Stimulated activated naive B cell treated with anti-CD40 and anti-IgM and Interleukin-4, amounts not matched to agents 10 μg/mL and 1 μg/mL and 100 μg/mL, for 72 hours (primary cell): ENCODE measurements at places on chromosomes 11 and 22.

DNA sequence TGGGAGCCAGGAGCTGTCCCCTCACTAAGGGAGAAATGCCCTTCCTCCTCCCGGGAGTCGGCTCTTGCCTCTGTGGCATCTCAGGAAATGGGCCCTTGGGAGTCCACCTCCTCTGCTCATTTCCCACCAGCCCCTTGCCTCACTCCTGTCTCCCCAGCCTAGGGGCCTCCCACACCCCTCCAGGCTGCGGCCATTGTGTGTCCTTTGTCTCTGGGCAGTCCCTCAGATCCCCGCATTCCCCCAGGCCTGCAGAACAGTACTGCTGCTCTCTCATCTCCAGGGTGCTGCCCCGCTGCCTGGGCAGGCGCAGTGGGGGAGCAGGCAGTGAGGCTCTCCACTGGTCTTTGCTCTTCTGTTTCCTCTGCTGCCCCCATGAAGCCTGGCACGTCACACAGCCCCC is 25.0 kb downstream of the ADA2 start:
- peaks cover 6% of the 10 kb centered on the region for H3K36me3 ChIP-seq
- no peak overlapping the region for H3K27ac ChIP-seq
- H3K4me1 ChIP-seq = peaks cover 5% of the 10 kb centered on the region

DNA sequence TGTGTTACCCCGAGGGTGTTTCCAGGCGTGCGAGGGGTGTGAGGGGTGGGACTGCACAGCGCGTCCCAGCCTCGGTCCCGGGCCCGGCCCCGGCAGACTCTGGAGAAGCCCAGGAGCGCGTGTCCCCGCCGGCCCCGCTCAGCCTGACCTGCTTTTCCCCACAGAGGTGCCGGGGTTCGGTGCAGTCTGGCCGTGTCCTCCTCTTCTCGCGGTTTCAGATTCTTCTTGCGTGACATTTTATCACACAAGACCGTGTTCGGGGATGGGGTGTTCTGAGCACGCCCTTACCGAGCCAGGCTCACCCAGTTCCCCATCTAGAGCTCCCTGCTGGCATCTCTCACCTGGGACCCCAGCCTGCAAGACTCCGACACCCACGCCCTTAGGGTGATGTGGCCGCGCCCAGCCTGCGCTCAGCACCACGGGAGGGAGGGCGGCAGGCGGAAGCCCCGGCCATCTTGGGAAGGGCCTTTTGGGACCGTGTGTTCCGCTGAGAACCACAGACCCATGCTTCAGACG is 775.6 kb downstream of the BRD1 start:
- peak; percentile 45 for DNase-seq
- peak overlapping the region; percentile 93 for H3K4me3 ChIP-seq
- H3K36me3 ChIP-seq = peaks cover 4% of the 10 kb centered on the region
- no peaks in the 10 kb centered on the region for H3K4me1 ChIP-seq

GRCh38 chr11:115959081-115959486 is 454.9 kb upstream of the CADM1 start:
- no peaks in the 10 kb centered on the region for H3K36me3 ChIP-seq
- H3K4me3 ChIP-seq = no peak overlapping the region
- DNase-seq = no peak
- no peak overlapping the region for H3K27ac ChIP-seq
- no peaks in the 10 kb centered on the region for H3K4me1 ChIP-seq

DNA sequence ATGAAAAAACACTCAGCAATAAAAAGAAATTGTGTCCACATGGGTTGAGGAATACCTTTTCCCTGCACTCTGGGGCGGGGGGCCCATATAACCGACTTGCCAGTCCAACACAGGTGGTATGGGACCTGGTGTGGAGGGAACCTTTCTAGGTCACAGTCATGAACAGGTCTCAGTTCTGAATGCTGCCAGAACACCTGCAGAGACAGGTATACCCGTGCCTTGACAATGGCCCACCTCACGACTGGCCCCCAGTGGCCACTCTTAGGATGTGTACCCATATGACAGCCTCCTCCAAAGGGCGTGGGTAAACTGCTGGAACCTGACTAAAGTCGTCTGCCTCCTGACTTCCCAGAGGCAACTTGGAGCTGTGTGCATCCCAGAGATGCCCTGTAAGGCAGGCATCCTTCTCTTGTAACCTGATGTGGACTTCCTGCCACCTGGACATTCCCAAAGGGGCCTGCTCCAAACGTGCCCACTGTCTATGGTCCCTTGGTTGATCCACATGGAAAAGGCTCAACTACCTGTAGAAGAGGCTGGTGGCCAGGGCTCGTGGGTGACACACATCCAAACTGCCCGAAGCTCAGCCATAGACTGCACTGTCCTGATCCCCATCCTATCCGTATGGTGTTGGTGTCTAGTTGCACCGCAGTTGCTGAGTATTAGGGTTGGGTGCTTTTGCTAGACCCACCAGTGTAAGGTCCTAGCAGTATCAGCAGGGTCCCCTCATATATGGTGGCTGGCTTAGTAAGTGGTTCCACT is 859.3 kb downstream of the BRD1 start:
- H3K36me3 ChIP-seq = no peaks in the 10 kb centered on the region
- DNase-seq = no peak
- peaks cover 15% of the 10 kb centered on the region for H3K27me3 ChIP-seq

GRCh38 chr11:75779960-75780359 is 11.4 kb downstream of the DGAT2 start:
- no peak for DNase-seq
- H3K27me3 ChIP-seq = no peaks in the 10 kb centered on the region
- H3K36me3 ChIP-seq = peaks cover 51% of the 10 kb centered on the region
- peak overlapping the region; percentile 76 for H3K27ac ChIP-seq

GRCh38 chr11:7596975-7597391 is 76.3 kb downstream of the CYB5R2 start:
- peaks cover 39% of the 10 kb centered on the region for H3K36me3 ChIP-seq
- DNase-seq = no peak
- H3K4me1 ChIP-seq = peaks cover 5% of the 10 kb centered on the region
- H3K4me3 ChIP-seq = no peak overlapping the region
- no peak overlapping the region for H3K27ac ChIP-seq

DNA sequence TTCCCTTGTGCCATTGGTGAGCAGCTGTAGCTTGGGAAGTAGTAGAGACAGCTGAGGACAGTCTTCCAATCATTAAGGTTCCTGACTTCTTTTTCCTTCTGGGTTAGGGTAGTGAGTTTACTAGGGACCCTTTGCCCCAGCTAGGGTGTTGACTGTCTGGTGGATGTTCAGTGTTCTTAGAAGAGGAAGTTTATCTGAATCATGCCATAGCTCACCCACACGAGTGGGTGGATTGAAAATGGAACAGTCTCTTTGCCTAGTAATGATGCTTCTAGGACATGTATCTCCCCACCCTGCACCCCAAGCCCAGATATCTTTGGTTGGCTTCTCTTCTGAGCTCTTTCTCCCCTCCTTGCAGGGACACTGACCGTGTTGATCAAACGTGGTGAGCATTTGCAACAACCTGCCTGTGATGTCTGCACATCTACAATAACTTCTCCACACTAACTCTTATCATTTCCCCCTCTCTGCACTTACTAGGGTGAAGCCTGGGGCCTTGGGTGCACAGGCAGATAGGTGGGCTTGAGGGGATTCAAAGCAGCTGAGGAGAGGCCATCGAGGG is 57.1 kb upstream of the HORMAD2 start:
- H3K27ac ChIP-seq = peak overlapping the region; percentile 20
- no peaks in the 10 kb centered on the region for H3K27me3 ChIP-seq
- no peak for DNase-seq
- H3K4me1 ChIP-seq = peaks cover 8% of the 10 kb centered on the region

DNA sequence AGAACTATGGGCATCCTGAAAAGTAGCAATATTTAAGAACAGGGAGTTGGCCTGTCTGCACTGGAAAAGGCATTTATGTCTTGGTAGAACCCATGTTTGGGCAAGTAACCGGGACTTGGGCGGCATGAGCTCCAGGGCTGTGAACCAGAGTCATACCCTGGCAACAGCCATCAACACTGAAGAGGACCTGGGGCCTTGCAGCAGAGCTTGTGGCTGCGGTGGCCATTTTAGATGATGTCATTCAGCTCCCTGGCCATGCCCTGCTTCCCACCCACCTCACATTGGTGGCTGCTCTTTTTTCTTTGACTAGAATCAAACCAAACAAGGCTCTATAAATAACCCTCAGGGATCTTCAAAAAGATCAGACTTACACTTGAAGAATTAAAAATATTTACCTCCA is 26.6 kb downstream of the EHF start:
- no peak overlapping the region for H3K27ac ChIP-seq
- peaks cover 14% of the 10 kb centered on the region for H3K27me3 ChIP-seq
- H3K4me1 ChIP-seq = peaks cover 33% of the 10 kb centered on the region
- H3K36me3 ChIP-seq = no peaks in the 10 kb centered on the region
- H3K4me3 ChIP-seq = no peak overlapping the region

GRCh38 chr11:20005747-20006146 is 154.5 kb downstream of the DBX1 start:
- peaks cover 5% of the 10 kb centered on the region for H3K27me3 ChIP-seq
- H3K36me3 ChIP-seq = no peaks in the 10 kb centered on the region
- no peak overlapping the region for H3K4me3 ChIP-seq
- peaks cover 1% of the 10 kb centered on the region for H3K4me1 ChIP-seq

DNA sequence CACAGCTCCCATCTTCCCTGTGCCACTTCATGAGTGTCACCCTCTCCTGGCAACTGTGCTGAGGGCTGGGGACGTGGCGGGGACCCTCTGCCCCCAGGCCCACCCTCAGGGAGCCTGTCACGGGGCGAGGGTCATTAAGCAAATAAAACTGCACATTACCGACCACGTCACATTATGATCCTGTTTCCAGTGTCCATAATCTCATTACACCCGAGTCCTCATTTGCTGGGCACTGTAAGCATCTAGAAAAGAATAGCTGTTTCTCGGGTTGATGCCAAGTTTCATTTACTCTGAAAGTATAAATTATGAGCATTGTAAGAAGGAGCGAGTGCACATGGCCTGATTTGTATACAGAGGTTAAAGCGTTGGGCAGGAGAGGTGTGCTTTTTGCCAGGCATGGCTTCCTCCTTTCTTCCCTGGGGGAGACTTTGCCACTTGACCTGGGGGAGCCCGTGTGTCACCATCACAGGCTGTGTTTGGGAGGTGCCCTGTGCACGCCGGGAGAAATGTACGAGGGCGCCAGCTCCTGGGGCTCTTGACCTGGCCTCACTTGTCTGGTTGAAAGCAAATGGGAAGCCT is 50.5 kb downstream of the LRP5 start:
- no peaks in the 10 kb centered on the region for H3K27me3 ChIP-seq
- H3K4me3 ChIP-seq = no peak overlapping the region
- DNase-seq = no peak
- H3K36me3 ChIP-seq = peaks cover 4% of the 10 kb centered on the region

- peaks cover 48% of the 10 kb centered on the region for H3K27me3 ChIP-seq
- peak; percentile 62 for DNase-seq
- peaks cover 19% of the 10 kb centered on the region for H3K36me3 ChIP-seq
- H3K27ac ChIP-seq = peak overlapping the region; percentile 87
- peaks cover 32% of the 10 kb centered on the region for H3K4me1 ChIP-seq
Measured at GRCh38 chr11:46392421-46393230, 1.1 kb upstream of the CHRM4 start.

DNA sequence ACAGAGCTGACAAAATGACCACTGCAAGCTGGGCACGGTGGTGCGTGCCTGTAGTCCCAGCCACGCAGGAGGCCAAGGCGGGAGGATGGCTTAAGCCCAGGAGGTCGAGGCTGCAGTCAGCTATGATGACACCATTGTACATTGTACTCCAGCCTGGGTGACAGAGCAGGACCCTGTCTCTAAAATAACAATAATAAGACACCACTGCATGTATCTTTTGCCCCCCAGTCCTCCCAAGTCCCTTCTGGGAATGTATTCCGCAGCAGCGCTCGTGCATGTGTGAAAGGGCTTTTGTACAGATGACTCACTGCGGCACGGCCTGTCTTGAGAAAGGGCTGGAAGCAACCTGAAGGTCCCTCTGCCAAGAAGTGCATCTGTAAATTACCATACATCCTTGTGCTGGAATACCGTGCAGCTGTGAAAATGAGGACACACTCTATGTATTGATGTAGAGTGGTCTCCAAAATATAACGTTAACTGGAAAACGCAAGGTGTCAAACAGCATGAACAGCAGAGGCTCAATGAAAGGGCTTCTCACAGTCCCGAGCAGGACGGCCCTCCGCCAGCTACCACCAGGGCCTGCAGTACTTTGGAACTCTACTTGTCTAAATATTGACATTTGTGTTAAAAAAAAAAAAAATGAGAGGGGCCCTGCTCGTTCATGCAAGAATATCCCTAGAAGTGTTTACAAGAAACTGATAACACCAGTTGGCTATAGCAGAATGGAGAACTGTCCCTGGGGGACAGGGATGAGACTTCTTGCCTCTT is 9.0 kb upstream of the CDC42EP2 start:
- no peak overlapping the region for H3K27ac ChIP-seq
- DNase-seq = no peak
- no peak overlapping the region for H3K4me3 ChIP-seq
- no peaks in the 10 kb centered on the region for H3K27me3 ChIP-seq

DNA sequence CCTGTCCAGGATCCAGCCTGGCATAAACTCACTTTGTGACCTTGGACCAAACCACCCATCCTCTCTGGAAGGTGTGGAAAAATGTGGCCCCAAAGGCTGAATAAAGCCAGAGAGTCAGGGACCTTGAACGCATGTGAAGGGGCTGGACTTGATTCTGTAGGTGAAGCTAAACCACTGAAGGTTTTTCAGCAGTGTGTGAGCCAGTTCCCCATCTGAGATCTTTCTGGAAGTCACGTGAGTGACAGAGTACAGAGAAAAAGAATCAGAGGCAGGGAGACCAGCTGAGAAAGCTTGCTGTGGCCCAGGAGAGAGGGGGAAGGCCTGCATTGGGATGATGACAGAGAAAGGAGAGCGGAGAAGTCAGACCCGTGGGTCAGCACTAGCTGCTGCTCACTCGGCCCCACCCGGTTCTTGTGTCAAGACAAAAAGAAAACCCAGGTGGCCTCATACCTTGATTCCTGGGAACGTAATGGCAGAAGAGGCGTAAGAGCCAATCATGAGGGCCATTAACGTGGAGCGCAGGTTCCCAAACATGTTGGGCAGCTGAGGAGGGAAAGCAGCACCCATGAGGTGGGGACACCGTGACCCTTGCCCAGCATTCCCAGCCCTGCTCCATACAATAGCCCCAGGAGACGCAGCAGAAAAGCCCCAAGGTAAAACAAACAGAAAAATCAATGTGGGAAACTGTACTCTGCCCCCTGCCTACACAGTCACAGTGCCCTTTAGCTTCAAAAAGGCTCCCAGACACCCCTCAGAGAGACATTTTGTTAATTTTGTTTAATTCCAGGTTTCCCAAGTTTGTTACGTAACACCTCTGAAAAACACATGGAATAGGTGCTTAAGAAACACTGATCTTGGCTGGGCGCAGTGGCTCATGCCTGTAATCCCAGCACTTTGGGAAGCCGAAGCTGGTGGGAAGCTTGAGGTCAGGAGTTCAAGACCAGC is 17.9 kb downstream of the SLC43A1 start:
- H3K27me3 ChIP-seq = no peaks in the 10 kb centered on the region
- peaks cover 6% of the 10 kb centered on the region for H3K36me3 ChIP-seq
- H3K4me3 ChIP-seq = no peak overlapping the region
- H3K4me1 ChIP-seq = peaks cover 11% of the 10 kb centered on the region
- H3K27ac ChIP-seq = no peak overlapping the region

- no peaks in the 10 kb centered on the region for H3K4me1 ChIP-seq
- peaks cover 21% of the 10 kb centered on the region for H3K27me3 ChIP-seq
- H3K27ac ChIP-seq = no peak overlapping the region
- no peak overlapping the region for H3K4me3 ChIP-seq
- no peak for DNase-seq
Measured at GRCh38 chr11:17596711-17597110, 49.7 kb downstream of the OTOG start.
